ENCODE measurements at places on chromosomes 16 and 17.

DNA sequence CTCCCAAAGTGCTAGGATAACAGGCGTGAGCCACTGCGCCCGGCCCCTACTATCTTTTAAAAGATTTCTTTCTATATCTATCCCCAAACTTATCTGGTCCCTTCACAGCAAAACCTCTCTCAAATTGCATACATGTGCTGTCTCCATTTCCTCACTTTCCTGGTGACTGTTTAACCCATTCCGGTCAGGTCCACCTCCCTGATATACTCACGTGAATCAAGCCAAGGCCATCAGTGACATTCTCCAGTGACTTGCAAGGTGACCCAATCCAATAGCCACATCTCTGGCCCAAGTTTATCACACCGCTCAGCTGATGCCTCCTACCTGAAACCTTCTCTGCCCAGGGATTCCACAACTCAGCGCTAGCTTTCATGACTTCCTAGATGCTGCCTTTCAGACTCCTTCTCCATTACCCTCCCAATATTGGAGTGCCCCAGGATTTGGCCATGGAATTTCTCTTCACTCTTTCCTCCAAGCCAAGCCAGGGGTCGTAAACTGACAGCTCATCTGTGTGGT lies 1.4 kb upstream of the CTCF start:
- DNase-seq: no peak

DNA sequence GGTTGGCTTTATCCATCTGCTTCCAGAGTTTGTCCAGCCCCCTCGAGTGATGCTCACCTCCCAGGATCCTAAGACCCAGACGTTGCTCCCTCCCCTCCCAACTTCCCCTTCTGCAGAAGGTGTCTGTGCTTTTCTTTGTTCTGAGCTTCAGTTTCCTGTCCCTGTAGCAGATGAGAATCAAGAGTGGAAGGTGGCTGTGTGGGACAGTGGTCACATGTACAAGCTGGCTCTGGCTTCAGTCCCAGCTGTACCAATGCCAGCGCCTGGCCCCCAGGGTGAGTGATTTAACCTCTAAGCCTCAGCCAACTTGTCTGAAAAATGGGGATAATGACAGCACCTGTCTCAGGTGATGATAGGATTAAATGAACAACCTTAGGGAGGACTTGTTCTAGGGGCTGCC lies 7.7 kb downstream of the PRR15L start:
- no peak for DNase-seq

DNA sequence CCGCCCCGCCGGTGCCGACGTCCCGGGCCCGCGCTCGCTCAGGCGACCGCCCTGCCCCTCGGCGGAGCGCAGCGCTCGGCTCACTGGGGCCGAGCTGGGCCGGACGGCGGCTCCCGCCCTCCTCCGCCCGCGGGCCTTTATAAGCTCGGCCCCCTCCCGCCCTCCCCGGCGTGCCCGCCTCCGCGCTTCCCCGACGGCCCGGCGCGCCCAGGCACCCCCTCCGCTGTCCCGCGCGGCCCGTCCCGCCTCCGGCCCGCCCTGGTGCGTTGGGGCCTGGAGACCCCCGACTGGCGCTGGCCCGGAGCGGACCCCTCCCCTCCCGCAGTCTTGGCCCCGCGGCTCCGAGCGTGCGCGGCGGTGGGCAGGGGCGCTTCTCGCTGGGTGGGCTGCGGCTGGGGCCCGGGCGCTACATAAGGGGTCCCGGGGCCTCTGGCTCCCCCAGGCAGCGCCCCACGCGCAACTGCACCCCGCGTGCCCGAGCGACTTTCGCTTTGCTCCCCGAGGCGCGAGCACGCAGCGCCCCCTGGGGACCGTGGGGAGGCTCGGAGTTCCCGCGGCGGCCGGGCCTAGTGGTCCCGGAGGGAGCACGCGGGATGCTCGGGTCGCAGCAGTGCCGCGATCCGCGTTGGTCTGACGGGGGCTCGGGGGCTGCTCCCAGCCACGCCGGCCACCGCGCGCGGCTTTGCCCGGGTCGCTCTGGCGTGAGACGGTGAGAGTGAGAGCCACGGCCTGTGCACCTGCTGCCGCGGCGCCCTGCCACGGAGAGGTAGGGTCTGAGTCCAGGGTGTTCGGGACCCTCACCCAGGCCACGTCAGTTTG lies at the start of gene PIEZO1:
Gene PIEZO1 (minus strand): TSS at position 115 of the 819 bp plus-strand sequence. CDS start 256 bp downstream, outside the sequence.
- peak; percentile 81 for DNase-seq

DNA sequence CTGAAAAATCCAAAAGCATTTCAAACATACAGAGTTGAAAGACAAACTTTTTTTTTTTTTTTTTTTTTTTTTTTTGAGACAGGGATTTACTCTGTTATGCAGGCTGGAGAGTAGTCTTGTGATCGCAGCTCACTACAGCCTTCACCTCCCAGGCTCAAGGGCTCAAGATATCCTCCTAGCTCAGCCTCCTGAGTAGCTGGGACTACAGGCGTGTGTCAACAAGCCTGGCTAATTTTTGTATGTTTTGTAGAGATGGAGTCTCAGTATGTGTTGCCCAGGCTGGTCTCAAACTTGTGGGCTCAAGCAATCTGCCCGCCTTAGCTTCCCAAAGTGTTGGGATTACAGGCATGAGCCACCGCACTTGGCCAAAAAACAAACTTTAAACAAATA lies 64.2 kb upstream of the KIFC3 start:
- no peak for DNase-seq
